Naive B cell (primary cell): ENCODE measurements at places on chromosomes 6 and 20.

GRCh38 chr6:148943451-148943850 is 196.6 kb downstream of the UST start:
- no peak for DNase-seq

GRCh38 chr6:129623008-129623732 is 86.8 kb downstream of the ARHGAP18 start:
- DNase-seq, result no peak

GRCh38 chr20:23624324-23624691 is 13.4 kb downstream of the CST3 start:
- DNase-seq, result no peak

DNA sequence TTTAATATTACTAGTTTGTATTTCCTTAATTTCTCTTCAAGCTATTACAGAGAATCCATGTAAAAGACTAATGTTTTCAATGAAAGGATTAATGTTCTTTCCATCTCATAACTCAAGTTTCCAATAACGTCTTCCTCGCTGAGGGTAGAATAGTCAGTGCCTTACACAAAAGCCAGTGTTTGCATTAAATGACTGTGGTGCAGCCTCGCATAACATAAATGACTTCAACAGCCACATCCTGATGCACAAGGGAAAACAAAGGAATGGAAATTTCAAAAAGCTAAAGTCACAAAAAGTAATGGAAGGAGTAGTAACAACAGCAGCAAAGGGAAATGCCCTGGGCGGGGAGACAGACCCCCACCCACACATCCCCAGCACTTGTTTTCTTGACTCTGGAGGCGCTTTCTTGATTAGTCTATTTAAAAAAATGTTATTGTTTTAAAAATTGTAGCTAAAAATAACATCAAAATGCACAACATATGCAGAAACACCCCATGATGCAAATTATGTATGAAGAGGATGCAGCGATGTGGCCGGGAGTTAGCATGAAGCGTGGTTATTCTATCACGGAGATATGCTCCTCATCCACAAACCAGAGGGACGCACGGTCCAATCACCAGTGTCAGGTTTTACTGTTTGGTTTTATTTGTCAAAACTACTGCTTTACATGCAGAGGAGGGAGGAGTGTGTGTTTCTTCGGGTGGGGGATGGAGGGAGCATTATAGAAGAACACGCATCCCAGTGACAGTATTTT is 228.6 kb downstream of the GMPR start:
- no peak for DNase-seq

DNA sequence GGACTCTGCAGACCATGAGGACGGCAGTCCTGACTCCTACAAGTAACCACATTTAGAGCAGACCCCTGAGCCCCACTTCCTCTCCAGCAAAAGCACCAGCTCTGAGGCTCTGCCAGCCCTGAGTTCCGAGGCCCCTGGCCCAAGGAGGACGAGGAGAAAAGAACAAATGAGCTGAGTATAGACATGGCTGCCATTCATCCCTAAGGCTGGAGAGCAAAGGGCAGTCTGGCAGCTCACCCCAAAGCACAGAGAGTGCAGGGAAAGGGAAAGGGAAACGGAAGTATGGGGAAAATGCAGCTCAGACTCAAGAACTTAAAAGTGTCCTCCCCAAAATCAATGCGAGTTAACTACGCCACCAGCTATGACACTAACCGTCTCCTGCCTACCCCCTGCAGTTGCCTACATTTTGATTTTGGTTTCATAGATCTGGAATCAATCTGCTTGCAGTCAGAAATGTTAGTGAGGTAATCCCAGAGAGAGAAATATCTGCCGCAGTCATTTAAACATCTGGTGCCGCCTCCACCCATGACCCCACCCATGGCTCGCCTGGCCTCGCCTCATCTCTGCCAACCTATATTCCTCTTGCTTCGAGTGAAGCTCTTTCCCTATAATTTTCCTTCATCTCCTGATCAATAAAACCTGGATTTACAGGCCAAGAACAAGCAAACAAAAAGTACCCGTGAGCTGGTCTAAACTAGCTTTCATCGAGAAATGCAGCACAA is 49.6 kb upstream of the AFDN start:
- no peak for DNase-seq

GRCh38 chr6:44800784-44801592 is 413.5 kb downstream of the CDC5L start:
- DNase-seq, result no peak

- DNase-seq, result peak; percentile 51
These were observed 1.1 kb upstream of the BEND3 start for GRCh38 chr6:107116328-107116892.

- DNase-seq, result no peak
These were observed 4.2 kb downstream of the PRRT1 start for GRCh38 chr6:32147401-32148132.

DNA sequence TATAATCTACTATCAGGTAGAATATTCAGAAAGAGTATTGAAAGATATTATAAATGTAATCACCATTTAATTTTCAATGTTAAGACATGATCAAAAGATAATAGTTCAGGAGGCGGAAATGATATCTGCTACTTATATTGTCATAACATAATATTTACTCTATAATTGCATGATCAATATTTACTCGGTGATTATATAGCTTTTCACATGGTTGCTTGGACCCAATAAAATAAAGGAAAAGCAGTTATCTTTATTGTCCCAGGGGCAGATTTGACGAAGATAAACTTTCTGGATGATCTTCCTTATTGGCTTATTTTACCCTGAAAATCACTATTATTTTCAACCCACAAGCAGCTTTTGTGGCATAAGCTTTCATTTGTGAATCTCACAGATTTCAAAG is 350.4 kb downstream of the HACE1 start:
- DNase-seq, result no peak

- no peak for DNase-seq
These were observed 146.9 kb upstream of the C6orf118 start for GRCh38 chr6:165456286-165456685.

GRCh38 chr6:98928688-98929087 is 19.1 kb downstream of the FBXL4 start:
- DNase-seq, result no peak

DNA sequence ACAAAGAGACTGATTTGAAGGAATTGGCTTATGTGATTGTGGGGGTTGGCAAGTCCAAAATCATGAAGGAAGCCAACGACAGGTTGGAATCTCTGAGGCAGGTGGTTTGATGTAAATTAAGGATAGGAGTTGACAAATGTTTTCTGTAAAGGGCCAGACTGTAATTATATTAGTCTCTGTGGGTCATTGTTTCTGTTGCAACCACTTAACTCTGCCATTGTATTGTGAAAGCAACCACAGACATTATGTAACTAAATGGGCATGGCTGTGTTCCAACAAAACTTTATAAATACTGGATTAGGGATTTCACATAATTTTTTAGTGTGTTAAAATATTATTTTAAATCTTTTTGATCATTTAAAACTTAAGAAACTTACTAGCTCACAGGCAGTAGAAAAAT is 199.2 kb upstream of the MYLIP start:
- DNase-seq, result no peak

DNA sequence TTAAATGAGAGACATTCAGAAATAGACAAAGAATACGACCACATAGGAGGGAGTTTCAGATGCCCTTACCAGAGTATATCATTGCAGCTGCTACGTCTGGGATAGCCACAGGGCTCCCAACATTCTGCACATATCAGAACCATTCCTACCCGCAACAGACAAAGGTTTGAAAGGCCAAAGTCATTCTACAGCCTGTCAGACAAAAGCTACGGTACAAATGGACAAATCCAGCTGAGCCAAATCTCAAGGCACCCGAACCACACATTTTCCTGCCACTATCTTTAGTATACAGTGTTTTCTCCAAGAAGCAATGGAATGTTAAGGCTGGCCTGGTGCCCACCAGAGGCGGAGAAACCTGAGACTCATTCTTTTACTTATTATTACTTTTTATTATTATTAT is 30.5 kb upstream of the LYRM2 start:
- no peak for DNase-seq

DNA sequence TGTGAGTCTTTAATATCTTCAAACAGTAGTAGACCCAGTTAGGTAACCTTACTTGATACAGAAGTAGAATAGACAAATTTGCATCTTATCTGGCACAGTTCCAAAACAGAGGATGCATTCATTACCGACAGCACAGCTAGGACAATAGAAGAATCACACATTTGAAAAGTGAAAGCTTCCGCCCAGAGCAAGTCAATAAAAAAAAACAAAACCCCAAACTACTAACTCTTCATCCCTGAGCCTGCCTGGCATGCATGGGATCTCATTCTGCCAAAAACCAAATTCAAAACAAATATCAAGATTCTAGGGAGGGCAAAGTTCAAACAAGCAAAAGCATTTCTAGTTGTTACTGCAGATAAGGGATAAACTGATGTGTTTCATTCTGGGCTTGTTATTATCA is 235.4 kb downstream of the BTBD9 start:
- DNase-seq, result no peak

DNA sequence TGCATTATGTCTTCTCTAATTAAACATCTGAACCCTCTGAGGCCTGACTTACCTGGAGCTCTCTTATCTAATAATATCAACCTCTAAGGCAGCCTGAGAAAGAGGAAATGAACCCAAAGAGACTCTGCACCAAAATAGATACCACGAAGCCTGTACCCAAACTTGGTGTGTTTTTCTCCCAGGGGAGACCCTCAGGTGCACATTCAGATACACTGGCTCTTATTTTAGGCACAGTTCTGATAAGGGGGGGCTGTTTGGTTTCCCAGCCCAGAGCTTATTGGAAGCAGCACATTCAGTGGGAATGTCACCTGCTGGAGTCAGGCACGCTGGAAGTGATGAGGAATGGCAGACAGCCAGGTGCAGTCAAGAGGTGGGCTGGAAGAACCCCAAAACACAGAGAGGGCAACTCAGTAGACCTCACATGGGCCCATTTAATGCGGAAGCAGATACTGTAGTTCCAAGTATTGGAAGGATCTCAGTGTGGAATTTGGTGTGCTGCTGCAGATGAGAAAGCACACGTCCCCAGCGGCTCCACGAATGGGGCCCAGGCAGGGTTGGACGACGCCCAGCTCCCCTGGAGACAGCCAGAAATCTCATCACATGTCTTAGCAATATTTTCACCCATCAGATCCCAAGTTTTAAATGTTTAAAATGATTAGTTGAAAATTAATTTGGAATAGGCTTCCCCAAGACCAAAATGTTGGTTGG is 9.7 kb upstream of the CCR6 start:
- DNase-seq, result peak; percentile 91

DNA sequence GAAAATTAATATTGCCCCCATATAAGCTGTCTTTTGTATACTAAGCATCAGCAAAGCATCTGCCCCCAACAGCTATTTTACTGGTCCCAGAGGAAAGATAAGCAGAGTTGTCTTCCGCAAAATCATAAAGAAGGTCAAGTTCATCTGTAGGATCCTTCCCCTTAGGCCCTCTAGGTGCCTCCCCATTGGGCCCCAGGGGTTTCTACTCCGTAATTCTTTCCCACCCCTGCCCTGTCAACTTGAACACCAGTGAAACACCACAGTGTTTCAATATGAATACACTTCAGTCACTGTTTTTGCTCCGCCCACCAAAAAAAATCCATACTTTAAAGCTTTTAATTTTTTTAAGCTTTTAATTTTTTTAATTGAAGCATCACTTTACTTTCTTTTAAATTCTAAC is 159.2 kb downstream of the ATXN1 start:
- no peak for DNase-seq

- no peak for DNase-seq
These were observed 181.7 kb downstream of the ZNF217 start for GRCh38 chr20:53411891-53412290.

- no peak for DNase-seq
These were observed 4.2 kb downstream of the MAS1 start for GRCh38 chr6:159894991-159895390.

- DNase-seq, result no peak
These were observed 37.3 kb downstream of the PGM3 start for GRCh38 chr6:83155794-83156193.

GRCh38 chr6:149925974-149926777 is 3.3 kb upstream of the RAET1G start:
- DNase-seq, result no peak

DNA sequence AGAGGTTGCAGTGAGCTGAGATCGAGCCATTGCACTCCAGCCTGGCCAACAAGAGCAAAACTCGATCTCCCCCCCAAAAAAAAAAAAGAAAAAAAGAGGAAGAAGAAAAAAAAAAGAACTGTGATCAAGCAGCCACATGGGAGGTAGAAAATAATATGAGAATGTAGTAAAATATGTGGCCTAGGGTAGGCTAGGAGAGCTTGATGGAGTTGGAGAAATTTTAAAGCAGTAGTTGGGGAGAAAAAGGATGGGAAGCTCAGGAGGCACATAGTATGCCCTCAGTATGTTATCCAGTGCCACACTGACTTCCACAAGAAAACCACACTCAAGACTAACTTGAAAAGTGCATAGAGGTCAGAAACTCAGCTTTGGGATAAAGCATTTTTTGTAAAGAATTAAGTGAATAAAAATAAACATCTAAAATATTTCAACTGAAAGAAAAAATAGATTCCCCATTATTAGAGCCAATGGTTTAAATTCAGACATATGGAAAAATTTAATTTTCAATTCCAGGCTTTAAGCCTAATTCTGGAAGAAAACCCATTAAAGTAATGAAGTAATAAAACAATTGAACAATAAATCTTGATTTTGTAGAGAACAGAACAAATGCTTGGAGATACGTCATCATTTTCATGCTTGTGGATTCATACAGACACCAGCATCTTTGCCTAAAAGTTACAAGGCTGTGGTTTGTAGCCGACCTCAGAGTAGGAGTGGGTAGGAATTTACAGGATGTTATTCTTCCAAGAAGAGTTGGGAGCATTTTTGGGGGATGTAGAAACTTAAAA is 34.7 kb downstream of the PLEKHG1 start:
- peak; percentile 65 for DNase-seq

GRCh38 chr6:81713205-81713604 is 39.3 kb downstream of the TENT5A start:
- DNase-seq, result no peak

GRCh38 chr6:138099832-138100231 is 7.4 kb downstream of the PERP start:
- DNase-seq, result no peak

DNA sequence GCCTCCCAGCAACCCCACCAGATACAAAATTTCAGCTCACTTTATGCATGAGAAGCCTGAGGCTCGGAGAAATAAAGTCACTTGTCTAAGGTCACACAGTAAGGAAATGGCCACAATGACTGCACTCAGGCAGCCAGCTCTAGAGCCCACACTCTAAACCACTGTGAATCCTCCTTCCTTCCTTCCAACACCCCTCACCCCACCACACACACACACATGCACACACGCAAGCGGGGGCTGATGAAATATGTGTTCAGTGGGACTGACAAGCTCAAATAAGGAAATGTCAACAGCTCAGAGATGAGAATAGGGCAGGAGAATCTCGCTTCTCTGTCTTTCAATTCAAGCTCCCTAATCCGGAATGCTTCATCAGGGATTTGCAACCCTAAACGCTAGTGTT is 6.0 kb upstream of the BPIFA1 start:
- DNase-seq, result no peak

GRCh38 chr6:118514689-118515088 is 33.4 kb upstream of the PLN start:
- no peak for DNase-seq

GRCh38 chr20:62815066-62815991 is 1.5 kb upstream of the COL9A3 start:
- DNase-seq, result no peak
